Liver (tissue), 10 donors: ENCODE measurements at places on chromosomes 7 and 10. TPM values are rescaled to one million over a fixed set of nuclear protein-coding genes. Genes with fewer than 3 reads are reported as not detected.

Gene RBAK
- total RNA-seq = 7.2 TPM

Gene PLAC9
- 0.79 TPM for total RNA-seq

Gene HBP1
- total RNA-seq = 63.5 TPM

Gene GSAP
- 24.2 TPM for total RNA-seq

Gene RBM20
- 0.05 TPM for total RNA-seq

Gene POM121C
- total RNA-seq = 6.4 TPM

Gene CALML5
- total RNA-seq = not detected

Gene IL2RA
- not detected for total RNA-seq

Gene OR2A12
- not detected for total RNA-seq

Gene WNT8B
- not detected for total RNA-seq

Gene PLAU
- 0.67 TPM for total RNA-seq

Gene ASZ1
- 0.08 TPM for total RNA-seq

Gene NUDT1
- 1.0 TPM for total RNA-seq

Gene CPA5
- total RNA-seq = not detected

Gene GIMAP7
- total RNA-seq = 4.8 TPM

Gene NANOS1
- 1.1 TPM for total RNA-seq

Gene PRLHR
- total RNA-seq = under 0.01 TPM

Gene CCDC172
- total RNA-seq = not detected

Gene HELLS
- 2.0 TPM for total RNA-seq

Gene SPDYE6
- total RNA-seq = not detected

Gene PDE1C
- total RNA-seq = 0.92 TPM

Gene FKBP9
- 44.8 TPM for total RNA-seq

Gene ZNF467
- total RNA-seq = 2.8 TPM

Gene ANKRD22
- 1.0 TPM for total RNA-seq

Gene BAZ1B
- total RNA-seq = 30.7 TPM

Gene CCL26
- not detected for total RNA-seq

Gene CAMK1D
- total RNA-seq = 10.1 TPM

Gene VPS37D
- total RNA-seq = 3.3 TPM

Gene GOLGA7B
- total RNA-seq = 0.59 TPM

Gene LRIT1
- total RNA-seq = not detected

Gene DRGX
- not detected for total RNA-seq

Gene AKR1C8
- total RNA-seq = 28.5 TPM

Gene HOXA2
- total RNA-seq = 0.05 TPM

Gene ZNF22
- total RNA-seq = 22.6 TPM

Gene ELFN1
- total RNA-seq = 3.4 TPM

Gene ELMO1
- total RNA-seq = 17.1 TPM

Gene SUN3
- total RNA-seq = not detected

Gene ZNF679
- total RNA-seq = not detected

Gene HOXA6
- total RNA-seq = not detected

Gene ATG9B
- not detected for total RNA-seq

Gene GTF2IRD1
- 3.3 TPM for total RNA-seq

Gene HECW1
- total RNA-seq = not detected

Gene NCF1
- total RNA-seq = 2.3 TPM

Gene BET1
- total RNA-seq = 23.9 TPM

Gene FAM241B
- total RNA-seq = 0.84 TPM

Gene HABP2
- total RNA-seq = 247 TPM

Gene AKR1C1
- 131 TPM for total RNA-seq

Gene PPP1R9A
- total RNA-seq = 4.1 TPM

Gene STEAP2
- 25.9 TPM for total RNA-seq

Gene ETV1
- total RNA-seq = 3.8 TPM

Gene ACSM6
- total RNA-seq = not detected

Gene DHX32
- 10.9 TPM for total RNA-seq

Gene PILRA
- 3.5 TPM for total RNA-seq

Gene TSPAN33
- total RNA-seq = 18.1 TPM

Gene ACSL5
- 15.0 TPM for total RNA-seq

Gene COL28A1
- total RNA-seq = 0.05 TPM

Gene ZP3
- total RNA-seq = 0.25 TPM
